ENCODE measurements at places on chromosomes 12 and 14.

DNA sequence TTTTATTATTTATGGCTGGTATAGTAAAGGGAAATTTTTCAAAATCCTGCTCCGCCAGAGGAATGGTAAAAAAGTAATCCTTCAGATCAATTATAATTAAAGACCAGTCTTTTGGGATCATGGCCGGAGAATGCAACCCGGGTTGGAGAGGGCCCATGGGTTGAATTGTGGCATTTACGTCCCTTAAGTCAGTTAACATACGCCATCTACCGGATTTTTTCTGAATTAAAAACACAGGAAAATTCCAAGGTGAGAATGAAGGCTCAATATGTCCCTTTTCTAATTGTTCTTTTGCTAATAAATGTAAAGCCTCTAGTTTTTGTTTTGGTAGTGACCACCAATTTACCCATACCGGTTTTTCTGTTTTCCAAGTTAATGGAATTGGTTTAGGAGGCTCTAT lies 602.8 kb downstream of the ALG10 start:
- no peak for DNase-seq

DNA sequence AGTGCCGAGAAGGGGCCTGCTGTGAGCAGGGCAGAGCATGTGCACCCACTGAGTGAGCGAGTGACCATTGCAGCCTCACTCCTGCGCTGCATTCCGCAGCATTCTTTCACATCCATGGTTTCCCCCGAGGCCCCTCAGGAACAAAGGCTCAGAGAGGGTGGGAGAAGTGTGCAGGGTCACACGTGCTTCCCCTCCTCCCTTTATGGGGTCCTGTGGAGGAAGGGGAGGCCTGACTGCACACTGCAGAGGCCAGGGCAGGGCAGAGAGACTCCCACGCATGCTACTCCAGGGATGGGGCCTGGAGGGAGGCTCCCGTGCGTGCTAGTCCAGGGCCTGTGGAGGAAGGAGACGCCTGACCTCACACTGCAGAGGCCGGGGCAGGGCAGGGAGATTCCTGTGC lies 63.2 kb downstream of the DIO3 start:
- no peak for DNase-seq

GRCh38 chr12:124466216-124467128 lies 100.9 kb downstream of the NCOR2 start:
- peak; percentile 93 for DNase-seq

GRCh38 chr12:42332301-42333285 lies 6.6 kb downstream of the PPHLN1 start:
- DNase-seq: peak; percentile 32

- no peak for DNase-seq
Observed at GRCh38 chr14:48430805-48431204, 755.4 kb upstream of the MDGA2 start.

- DNase-seq: no peak
Observed at GRCh38 chr14:37443461-37443860, 151.6 kb downstream of the FOXA1 start.

DNA sequence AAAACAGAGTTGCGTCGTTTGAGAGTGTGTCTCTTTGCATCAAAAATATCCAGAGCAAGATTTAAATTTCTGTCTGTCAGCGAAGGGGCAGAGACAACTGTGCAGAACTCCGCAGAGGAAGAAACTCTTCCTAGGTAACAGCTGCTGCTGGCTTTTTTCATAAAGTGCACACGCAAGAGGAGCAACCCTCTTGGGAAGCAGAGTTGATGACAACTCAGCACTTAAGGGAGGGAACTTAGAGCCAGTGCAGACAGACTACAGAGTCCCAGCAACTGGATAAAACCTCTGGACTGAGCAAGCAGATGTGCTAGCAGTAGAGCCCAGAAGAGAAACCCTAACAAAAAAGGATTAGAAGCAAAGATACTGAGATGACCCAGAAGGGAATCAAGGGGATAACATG lies 337.1 kb downstream of the PCNX1 start:
- DNase-seq: no peak

GRCh38 chr12:111405859-111406473 lies at the start of gene SH2B3:
Gene SH2B3, plus strand, starts transcription at chr12:111405923. Its CDS starts 12,223 bp downstream, at chr12:111418146.
- DNase-seq: peak; percentile 86

DNA sequence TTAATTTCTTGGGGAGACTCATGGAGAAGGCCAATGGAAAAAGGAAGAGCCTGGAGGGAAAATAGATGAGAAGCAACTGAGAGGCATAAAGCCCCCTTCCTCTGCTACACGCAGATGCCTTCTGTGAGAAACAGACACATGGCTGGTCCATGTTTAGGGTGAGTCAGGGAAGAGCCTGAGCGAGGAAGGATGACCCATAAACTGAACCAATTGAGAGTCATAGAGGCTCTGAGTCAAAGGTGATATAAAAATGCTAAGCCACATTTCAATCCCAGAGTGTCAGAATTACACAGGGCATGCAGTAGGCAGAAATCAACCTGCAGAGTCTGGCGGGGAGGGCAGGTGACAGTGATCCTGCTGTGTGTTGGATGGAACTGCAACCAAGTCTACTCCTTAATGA lies 30.1 kb upstream of the NEDD1 start:
- no peak for DNase-seq

GRCh38 chr12:24711056-24712008 lies 237.6 kb downstream of the BCAT1 start:
- DNase-seq: no peak

DNA sequence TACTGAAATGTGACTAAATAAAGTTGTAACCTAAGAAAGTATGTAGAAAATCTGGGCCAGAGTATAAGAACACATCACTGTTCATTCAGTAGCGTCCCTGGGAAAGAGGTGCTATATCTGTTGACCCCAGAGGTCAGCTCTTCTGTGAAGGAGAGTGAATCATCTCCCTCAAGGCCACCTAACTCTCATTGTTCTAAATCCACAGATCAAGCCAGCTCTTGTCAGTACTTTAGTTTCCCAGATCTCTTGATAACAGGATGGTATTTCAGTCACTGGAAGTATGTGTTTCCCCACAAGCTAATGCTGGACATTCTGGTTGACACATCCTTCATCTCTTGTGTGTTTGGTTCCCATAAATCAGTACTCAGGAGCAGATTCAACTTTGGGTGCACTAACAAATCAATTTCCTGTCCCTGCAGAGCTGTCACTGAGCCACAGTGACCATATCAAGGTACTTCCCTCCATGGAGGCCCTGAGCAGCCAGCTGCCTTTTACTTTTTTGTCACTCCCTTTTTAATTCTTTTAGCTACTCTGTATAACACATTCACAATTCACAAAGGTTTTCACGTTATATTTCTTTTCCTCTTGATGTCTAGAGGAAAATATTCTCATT lies 7.8 kb downstream of the KRT1 start:
- no peak for DNase-seq

DNA sequence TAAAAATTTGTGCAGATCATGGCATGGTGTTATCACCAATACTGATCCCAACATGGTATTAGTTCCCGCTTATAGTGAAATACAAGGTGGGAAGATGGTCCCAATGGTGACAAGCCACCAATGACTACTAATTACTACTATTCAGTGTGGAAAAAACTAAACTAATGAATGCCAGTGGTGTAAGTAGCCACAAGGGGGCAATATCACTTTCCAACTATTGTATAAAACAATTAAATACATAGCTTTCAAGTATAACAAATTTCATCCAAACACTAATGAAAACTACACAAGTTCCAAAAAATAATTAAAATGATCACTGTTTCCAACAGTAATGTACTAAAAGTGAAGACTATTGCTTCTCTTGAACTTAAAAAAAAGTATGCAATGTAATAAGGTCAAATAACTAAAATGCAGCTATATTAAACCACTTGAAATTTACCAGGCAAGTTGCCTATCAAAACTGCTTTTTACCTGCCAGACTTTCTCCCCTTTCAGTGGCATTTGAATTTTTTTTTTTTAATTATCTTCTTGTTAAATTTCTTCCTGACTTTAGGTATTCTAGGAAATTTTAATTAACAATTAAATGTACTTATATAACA lies 58.0 kb downstream of the PAPLN start:
- DNase-seq: no peak

DNA sequence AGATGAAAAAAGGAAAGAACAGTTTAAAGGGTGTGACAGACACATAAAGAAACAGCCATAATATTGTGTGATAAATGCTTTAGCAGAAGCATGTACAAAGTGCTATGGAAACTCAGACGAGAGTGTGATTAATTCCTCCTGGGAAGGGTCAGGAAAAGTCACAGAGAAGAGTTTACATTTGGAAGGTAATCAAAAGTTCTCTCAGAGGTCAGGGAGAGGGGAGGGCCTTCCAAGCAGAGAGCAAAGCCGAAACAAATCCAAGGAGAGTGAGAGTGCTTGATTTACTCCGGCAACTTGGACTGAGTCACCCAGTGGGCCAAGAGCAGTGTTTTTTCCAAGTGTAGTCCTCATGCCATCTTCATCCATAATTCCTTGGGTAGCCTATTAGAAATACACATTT lies 108.3 kb downstream of the IGF1 start:
- DNase-seq: no peak

DNA sequence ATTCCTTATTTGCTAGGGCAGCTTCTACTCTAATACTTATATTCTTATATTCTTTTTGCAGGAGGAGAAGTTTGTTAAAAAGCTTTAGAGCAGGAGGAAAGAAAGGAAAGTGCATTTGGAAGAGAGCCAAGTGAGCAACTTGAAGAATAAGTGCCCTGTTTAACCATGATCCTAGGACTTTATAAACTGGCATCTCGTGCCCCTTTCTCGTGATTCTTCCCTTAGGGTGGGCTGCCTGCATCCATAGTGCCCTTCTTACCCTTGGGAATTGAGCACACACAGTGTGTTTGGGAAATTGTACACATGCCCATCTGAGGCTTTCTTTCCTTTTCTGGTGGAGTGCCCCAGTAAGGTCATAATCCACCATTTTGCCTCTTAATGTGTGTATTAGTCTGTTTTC lies 141.9 kb downstream of the NUBPL start:
- no peak for DNase-seq

- DNase-seq: peak; percentile 21
Observed at GRCh38 chr14:99055816-99056215, 216.2 kb downstream of the BCL11B start.

DNA sequence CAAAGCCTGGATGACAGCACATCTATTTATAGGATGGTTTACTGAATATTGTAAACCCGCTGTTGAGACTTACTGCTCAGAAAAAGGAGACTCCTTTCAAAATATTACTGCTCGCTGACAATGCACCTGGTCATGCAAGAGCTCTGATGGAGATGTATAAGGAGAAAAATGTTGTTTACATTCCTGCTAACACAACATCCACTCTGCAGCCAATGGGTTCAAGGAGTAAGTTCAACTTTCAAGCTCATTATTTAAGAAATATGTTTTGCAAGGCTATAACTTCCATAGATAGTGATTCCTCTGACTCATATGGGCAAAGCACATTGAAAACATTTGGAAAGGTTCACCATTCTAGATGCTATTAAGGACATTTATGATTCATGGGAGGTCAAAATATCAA lies 201.7 kb downstream of the SNAPC1 start:
- DNase-seq: no peak

- no peak for DNase-seq
Observed at GRCh38 chr12:92356425-92356824, 210.8 kb upstream of the BTG1 start.

DNA sequence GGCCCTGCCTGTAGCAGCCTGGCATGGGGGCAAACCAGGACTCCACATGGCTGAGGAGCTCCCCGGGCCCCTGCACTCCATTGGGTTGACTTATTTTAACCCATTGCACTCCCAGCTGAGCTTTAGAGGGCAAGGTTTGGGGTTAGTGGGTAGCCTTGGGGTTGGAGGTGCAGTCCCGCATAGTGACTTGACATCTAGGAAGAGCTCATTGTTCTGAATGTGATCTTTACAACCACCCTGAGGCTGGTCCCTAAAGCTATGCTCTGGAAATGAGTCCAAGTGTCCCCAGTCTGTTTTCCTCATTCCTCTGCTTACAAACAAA lies 36.4 kb downstream of the NFKBIA start:
- DNase-seq: peak; percentile 31

DNA sequence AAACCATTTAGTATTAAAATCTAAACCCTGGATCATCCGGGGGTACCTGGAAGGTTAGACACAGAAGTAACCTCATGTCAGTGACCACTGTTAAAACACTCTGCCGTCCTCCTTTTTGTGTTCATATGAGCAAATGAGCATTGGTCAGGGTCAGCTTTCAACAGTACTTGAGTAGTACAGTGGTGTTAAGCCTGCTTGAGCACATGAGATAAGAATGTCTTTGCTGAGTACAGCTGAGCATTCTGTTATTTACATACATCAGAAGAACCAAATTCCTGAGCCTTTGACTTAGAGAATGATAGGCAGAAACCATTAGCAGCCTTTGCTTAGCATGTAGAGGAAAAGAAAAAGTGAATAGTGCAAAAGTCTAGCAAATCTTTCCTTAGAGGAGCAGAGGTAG lies 38.6 kb upstream of the LRTM2 start:
- DNase-seq: no peak

DNA sequence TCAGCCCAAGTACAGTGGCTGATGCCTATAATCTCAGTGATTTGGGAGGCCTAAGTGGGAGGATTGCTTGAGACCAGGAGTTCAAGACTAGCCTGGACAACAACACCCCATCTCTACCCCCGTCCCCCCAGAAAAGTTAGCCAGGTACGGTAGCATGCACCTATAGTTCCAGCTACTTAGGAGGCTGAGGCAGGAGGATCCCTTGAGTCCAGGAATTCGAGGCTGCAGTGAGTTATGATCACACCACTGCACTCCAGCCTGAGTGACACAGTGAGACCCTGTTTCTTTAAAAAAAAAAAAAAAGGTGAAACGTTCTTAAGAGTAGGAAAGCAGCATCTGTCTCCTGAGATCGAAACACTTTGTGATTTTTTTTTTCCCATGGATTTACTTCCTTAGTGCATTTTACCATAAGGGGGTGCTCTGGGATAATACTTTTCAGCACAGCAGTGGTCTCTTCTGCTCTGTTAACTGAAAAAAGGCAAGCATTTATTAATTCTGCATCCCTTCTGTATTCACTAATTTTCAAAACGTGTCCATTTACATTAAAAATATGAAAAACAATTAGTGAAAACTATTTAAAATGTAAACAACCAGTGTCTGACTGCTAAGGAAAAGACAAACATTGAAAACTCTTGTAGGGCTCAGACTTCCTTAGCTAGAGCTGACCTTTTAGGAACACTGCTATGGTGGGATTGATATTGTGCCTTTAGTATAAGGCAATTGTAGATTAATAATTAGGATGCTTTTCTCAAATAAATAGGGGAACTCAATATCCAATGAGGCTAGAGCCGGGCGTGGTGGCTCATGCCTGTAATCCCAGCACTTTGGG lies 31.2 kb upstream of the USP44 start:
- no peak for DNase-seq

- peak; percentile 6 for DNase-seq
Observed at GRCh38 chr12:94725375-94726168, 75.2 kb upstream of the TMCC3 start.

- no peak for DNase-seq
Observed at GRCh38 chr14:61179061-61179690, 102.0 kb downstream of the TMEM30B start.

GRCh38 chr12:100163416-100164152 lies 20.9 kb upstream of the BLTP3B start:
- peak; percentile 81 for DNase-seq
